Stimulated activated naive CD4-positive, alpha-beta T cell treated with Interleukin-2 at 50 U/mL for 16 hours (primary cell): ENCODE measurements at places on chromosomes 12 and 14.

- no peak for DNase-seq
These were observed 46.1 kb upstream of the MMP17 start for GRCh38 chr12:131782061-131782460.

GRCh38 chr12:95316798-95317197 lies 99.2 kb downstream of the VEZT start:
- no peak for DNase-seq

GRCh38 chr12:18281941-18282340 lies 20.6 kb downstream of the PIK3C2G start:
- no peak for DNase-seq

DNA sequence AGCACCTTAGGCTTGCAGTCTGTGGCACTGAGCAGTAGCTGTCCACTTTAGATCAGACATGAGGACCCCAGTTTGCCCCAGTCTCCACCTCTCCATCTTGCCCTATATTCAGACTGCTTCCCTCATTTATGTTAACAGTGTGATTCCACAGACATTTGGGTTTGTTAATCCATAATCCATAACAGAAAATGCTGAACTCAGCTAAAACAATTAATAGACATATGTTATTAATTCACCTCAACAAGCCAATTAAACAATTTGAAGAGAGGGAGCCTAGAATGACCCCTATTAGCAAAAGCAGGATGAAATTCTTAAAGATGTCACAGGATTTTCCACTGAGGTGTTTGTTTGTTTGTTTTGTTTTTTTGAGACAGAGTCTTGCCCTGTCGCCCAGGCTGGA lies 9.1 kb downstream of the CDKL1 start:
- DNase-seq, result no peak

- DNase-seq, result no peak
These were observed 78.1 kb downstream of the PELI2 start for GRCh38 chr14:56196274-56196673.

GRCh38 chr12:93896427-93896826 lies 219.3 kb downstream of the CRADD start:
- no peak for DNase-seq

- DNase-seq, result no peak
These were observed 157.3 kb downstream of the AEBP2 start for GRCh38 chr12:19596434-19597166.

DNA sequence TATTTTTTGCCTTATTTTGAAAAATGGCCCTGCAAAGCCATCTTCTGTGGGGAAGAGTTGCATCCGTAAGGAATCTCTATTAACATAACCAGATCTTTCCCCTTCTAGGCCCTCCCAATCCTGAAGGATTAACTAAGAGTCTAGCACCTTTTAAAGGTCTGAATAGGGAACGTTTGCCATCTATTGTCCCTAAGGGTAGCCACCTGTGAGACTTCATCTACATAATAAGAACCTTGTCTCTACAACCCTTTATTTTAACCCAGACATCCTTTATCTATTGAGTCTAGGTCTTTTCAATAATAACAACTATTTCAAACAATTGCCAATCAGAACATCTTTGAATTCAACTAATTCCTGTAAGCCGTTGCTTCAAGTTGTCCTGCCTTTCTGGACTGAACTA lies 4.4 kb downstream of the EDDM3B start:
- DNase-seq, result no peak

DNA sequence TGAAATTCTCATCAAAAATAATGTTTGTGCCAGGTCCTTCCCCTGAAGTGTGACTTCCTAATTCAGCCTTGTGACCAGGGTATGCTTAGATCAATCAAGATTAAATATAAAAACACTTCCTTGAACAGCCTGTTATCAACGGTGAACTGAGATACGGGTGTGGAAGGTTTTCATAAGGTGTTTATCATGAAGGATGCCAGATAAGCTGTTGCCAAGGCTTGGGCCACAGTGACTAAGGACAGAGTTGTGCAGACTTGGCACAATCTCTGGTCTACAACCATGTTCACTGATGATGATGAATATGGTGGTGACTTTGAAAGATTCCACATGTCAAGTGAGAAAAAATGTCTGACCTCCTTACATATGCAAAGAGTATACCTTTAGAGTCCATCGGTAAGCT lies 51.3 kb upstream of the LIN7A start:
- DNase-seq, result no peak

- DNase-seq, result no peak
These were observed 36.6 kb upstream of the OR5AU1 start for GRCh38 chr14:21192447-21192822.
